Cortex of kidney (tissue), 1 donor: ENCODE measurements at places on chromosomes 11 and 22.

GRCh38 chr11:116993599-116993998 lies 104.6 kb downstream of the SIK3 start:
- DNase-seq, result no peak

- DNase-seq, result no peak
Measured at GRCh38 chr11:33689501-33689900, 11.1 kb downstream of the C11orf91 start.

DNA sequence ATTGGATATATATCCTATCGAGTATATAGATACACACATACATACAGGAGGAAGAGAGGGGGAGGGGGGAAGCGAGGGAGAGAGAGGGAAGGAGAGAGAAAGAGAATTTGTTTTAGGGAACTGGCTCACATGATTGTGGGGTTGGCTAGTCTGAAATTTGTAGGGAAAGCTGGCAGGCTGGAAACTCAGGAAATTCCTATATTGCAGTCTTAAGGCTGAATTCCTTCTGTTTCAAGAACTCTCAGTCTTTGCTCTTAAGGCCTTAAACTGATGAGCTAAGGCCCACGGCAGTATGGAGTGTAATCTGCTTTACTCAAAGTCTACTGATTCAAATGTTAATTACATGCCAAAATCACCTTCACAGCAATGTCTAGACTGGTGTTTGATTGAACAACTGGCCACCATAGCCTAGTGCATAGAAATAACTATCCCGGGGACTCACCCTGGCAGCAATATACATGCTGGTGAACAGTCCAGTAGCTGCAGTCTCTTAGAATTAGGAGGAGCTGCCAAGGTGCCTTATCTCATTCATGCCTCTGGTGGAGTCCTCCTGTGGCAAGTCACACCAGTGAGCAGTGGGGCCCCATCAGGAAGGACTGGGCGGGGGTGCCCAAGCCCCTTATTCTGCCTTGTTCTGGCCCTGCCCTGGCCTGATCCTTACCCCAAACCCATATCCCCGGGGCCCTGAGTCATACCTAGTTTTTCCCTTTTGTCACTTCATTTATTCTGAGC lies 59.7 kb upstream of the AMPD3 start:
- no peak for DNase-seq

- no peak for DNase-seq
Measured at GRCh38 chr22:42313204-42313603, 42.8 kb upstream of the TCF20 start.

DNA sequence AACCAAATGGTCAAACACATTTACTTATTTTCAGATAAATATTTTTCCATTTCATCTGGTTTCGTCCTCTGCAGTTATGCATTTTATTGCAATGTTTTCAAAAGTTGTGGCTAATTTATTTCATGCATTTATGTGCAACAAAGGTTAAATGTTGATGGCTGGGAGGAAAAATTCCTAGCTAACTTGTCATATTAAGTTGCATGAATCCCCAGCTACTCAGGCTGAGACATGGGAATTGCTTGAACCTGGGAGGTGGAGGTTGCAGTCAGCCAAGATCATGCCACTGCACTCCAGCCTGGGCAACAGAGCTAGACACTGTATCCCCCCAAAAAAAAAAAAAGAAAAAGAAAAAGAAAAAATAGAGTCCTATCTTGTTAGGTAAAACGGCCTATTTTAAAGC lies 1862.4 kb upstream of the RAG2 start:
- no peak for DNase-seq

- no peak for DNase-seq
Measured at GRCh38 chr22:31715147-31715778, 34.7 kb downstream of the PRR14L start.

- no peak for DNase-seq
Measured at GRCh38 chr11:111018566-111018965, 227.0 kb upstream of the POU2AF2 start.

DNA sequence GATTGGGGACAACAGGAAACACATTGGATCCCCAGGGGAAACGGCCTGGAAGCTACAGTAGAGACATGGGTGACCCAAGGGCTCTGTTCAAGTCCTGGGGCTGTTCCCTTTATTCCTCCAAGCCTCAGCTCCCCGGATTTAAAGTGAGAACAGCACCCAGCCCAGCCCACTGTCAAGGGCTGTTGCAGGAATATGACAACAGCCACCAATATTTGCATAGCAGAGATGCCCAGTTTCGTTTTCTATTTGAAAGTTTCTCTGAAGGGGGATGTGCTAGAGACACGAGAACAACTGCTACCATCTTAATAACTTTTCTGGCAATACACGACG lies 81.1 kb upstream of the WNT7B start:
- DNase-seq, result no peak

GRCh38 chr11:74577181-74577580 lies 15.2 kb upstream of the POLD3 start:
- no peak for DNase-seq

- no peak for DNase-seq
Measured at GRCh38 chr11:113960702-113961330, 14.1 kb upstream of the HTR3A start.

DNA sequence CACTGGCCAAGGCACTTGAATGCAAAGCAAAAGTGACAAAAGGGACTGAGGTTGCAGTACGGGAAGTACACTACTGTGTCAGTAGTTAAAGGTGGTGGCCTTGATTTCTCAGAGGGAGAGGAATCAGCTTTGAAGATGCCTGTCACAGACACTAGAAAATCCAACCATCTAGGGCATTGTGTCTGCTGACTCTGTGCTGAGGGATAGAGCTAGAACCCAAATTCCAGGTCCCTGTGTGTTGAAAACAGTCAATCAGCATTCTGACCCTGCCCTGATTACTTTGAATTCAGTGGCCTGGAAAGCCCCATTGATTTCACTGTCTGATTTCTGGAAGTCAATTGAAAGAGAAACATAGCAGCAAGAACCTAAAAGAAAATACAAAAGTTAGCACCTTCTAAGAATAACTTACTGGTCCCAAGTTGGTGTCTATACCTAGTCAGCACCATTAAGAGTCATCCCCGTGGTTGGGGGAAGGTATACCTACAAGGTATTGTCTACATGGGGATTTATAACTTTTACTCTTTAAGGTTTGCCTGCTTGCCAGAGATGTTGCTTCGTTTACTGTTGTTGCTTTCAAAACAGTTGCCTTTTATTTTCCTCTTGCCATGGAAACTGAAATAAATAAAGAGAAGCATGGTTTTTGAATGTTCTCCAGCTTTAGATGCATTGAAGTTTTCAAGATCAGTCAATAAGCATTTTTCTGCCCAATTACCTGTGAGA lies 97.3 kb downstream of the PDHX start:
- no peak for DNase-seq

DNA sequence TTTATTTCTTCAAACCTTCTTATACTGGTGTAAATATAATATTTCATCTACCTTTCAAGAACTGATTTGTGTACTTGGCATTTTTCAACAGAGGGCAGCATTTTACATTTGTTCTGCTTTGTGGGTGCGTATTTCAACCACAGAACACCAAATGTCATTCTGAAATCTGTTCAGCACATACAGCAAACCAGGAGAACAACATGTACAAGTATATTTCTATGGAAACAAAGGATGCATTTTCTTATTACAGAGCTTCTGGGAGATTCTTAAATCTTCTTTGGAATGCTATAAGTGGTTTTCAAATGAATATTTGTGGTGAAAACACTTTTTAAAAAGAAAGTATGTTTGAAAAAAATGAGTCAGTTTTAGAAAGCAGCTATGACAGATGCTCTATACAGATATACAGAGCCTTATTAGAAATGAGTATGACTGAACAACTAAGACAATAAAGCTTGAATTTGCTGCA lies 946.0 kb downstream of the FAM181B start:
- DNase-seq, result no peak

DNA sequence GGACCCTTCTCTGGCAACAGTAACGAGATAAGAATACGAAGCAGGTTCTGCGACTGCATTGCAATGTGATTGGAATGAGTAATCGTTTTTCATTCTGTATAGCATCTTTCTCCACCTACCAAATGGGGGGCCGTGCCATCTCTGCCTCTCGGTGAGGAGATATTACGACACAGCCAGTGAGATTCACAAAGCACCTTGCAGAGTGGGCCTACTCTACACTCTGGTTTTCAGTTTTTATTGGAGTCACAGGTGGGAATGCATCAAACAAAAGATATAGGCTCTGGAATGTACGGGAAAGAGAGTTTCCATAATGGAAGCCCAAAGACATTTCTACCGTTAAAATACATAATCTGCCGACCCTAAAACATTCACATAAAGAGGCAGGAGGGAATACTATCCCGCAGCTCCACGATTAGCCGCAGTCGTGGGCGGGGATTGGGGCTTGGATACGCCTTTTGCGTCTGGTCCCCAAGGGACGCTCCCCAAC lies 423 bp upstream of the RTN3 start:
- no peak for DNase-seq

GRCh38 chr11:44659641-44660040 lies 67.1 kb upstream of the TSPAN18 start:
- no peak for DNase-seq

- no peak for DNase-seq
Measured at GRCh38 chr11:111260811-111261210, 15.3 kb downstream of the POU2AF2 start.
